Neural progenitor cell (in vitro differentiated cells): ENCODE measurements at places on chromosomes 4 and X. TPM values are rescaled to one million over a fixed set of nuclear protein-coding genes. Genes with fewer than 3 reads are reported as not detected.

DNA sequence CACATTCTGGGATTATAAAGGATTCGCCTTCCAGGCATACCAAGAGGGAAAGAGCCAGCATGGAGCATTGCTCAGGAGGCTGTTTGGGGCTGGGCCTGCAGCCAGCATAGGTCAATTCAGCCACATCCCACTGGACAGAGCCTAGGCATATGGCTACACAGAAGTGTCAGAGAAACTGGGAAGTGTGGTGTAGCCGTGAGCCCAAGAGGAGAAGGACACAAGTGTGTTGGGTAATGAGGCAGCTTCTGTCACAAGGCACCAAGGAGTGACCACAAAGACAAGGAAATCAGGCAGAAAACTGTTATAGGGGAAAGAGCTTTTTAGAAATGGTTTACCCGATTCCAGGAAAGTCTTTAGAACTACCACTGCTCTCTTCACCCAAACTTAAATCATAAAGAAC, 178.6 kb upstream of the TBL1X start:
- no peak overlapping the region for H3K27ac ChIP-seq
- no peaks in the 10 kb centered on the region for H3K27me3 ChIP-seq
- H3K36me3 ChIP-seq = no peaks in the 10 kb centered on the region
- no peak overlapping the region for H3K4me3 ChIP-seq

ING2 gene
- total RNA-seq = 20.9 and 38.0 TPM in 2 replicates

GRCh38 chr4:176782794-176783193, 9.9 kb downstream of the VEGFC start:
- no peak overlapping the region for H3K4me3 ChIP-seq
- no peak overlapping the region for H3K27ac ChIP-seq
- H3K27me3 ChIP-seq = no peaks in the 10 kb centered on the region
- H3K4me1 ChIP-seq = peaks cover 13% of the 10 kb centered on the region

- no peak for DNase-seq
- no peaks in the 10 kb centered on the region for H3K27me3 ChIP-seq
- H3K4me1 ChIP-seq = peaks cover 7% of the 10 kb centered on the region
- H3K27ac ChIP-seq = no peak overlapping the region
Observed at GRCh38 chr4:136800248-136800647, 732.0 kb downstream of the PCDH18 start.

- DNase-seq = no peak
- H3K27me3 ChIP-seq = no peaks in the 10 kb centered on the region
- no peak overlapping the region for H3K27ac ChIP-seq
Observed at GRCh38 chr4:106034220-106034619, 138.9 kb downstream of the NPNT start.

GRCh38 chr4:5890063-5890727, 2.7 kb downstream of the CRMP1 start:
- H3K27ac ChIP-seq = no peak overlapping the region
- H3K27me3 ChIP-seq = peaks cover 66% of the 10 kb centered on the region
- H3K4me1 ChIP-seq = peaks cover 28% of the 10 kb centered on the region
- H3K36me3 ChIP-seq = no peaks in the 10 kb centered on the region

- no peaks in the 10 kb centered on the region for H3K27me3 ChIP-seq
- no peaks in the 10 kb centered on the region for H3K4me1 ChIP-seq
Observed at GRCh38 chrX:118802857-118803256, 20.8 kb upstream of the ZCCHC12 start.

DNA sequence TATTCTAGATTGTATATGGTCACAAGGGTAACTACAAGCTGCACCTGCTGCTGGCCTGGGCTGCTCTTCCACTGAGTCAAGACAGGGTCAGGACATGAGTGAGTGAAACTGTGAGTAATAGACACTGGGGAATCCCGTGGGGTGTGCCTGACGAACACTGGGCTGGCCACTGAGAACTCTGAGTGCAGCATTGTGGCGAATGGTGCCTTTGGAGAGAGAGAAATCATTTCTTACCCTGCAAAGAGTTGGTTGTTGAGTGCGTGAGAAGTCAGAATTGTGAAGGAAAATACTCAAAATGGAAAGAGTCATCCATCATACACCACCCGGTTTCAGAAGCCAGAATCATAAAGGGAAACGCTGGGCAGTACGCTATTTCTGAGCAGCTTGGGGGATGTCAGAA, 43.1 kb upstream of the LSM6 start:
- peaks cover 11% of the 10 kb centered on the region for H3K4me1 ChIP-seq
- no peak for DNase-seq
- no peaks in the 10 kb centered on the region for H3K27me3 ChIP-seq
- H3K27ac ChIP-seq = no peak overlapping the region
- H3K36me3 ChIP-seq = no peaks in the 10 kb centered on the region

ZCCHC12 gene
- not detected in 2 replicates for total RNA-seq

DNA sequence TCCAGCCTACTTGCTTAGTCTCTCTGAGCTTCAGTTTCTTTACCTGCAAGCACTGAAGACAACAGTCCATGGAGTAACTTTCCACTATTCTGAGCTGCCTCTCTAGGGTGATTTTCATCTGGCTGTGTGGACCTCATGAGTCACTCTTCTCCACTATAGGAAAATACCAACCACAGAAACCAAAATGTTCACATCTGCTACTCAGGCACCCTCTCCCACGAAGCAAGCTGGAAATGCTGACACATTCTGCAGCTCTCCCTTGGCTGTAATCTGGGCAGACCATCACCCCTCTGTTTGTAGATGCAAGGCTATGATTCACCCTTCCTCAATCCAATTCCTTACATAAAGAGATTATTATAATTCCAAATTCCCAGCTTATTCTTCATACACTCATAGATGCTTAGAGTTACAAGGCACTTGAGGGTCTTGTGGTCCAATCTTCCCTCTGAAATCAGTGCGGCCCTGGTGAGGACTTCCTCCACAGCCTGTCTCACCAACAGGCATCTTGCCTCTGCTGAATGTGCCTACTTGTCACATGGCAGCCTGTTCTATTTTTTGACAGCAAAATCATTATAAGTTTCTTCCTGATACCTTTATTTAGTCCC, 97.0 kb upstream of the LNX1 start:
- DNase-seq = no peak
- H3K36me3 ChIP-seq = no peaks in the 10 kb centered on the region
- no peaks in the 10 kb centered on the region for H3K4me1 ChIP-seq
- H3K27me3 ChIP-seq = no peaks in the 10 kb centered on the region
- no peak overlapping the region for H3K4me3 ChIP-seq
- no peak overlapping the region for H3K27ac ChIP-seq

GRCh38 chr4:79917246-79917645, 155.8 kb downstream of the ANTXR2 start:
- no peak overlapping the region for H3K27ac ChIP-seq
- peak; percentile 66 for DNase-seq
- H3K36me3 ChIP-seq = no peaks in the 10 kb centered on the region

DNA sequence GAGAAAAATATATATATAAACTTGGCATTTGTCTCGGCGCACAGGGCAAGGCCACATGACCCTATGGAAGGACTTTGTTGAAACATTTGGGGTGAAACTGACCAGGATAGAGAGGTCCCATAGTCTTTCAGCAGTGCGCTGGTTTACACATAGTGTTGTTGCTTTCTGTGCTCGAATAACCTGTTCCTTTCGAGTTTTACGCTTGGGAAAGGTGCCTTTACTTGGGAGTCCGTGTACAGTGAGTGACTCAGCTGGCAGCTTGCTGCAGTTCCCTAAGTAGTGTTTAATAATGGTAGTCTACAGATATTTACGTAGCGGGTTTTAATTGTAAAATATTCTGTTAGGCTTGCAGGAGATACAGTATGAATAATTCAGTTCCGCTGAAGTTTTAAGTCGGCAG, 578 bp downstream of the APOOL start:
- no peak overlapping the region for H3K27ac ChIP-seq
- no peak for DNase-seq
- H3K36me3 ChIP-seq = no peaks in the 10 kb centered on the region
- H3K4me3 ChIP-seq = peak overlapping the region; percentile 83
- no peaks in the 10 kb centered on the region for H3K4me1 ChIP-seq
- no peaks in the 10 kb centered on the region for H3K27me3 ChIP-seq

ARSD gene
- total RNA-seq = 4.3 and 6.2 TPM in 2 replicates

DNA sequence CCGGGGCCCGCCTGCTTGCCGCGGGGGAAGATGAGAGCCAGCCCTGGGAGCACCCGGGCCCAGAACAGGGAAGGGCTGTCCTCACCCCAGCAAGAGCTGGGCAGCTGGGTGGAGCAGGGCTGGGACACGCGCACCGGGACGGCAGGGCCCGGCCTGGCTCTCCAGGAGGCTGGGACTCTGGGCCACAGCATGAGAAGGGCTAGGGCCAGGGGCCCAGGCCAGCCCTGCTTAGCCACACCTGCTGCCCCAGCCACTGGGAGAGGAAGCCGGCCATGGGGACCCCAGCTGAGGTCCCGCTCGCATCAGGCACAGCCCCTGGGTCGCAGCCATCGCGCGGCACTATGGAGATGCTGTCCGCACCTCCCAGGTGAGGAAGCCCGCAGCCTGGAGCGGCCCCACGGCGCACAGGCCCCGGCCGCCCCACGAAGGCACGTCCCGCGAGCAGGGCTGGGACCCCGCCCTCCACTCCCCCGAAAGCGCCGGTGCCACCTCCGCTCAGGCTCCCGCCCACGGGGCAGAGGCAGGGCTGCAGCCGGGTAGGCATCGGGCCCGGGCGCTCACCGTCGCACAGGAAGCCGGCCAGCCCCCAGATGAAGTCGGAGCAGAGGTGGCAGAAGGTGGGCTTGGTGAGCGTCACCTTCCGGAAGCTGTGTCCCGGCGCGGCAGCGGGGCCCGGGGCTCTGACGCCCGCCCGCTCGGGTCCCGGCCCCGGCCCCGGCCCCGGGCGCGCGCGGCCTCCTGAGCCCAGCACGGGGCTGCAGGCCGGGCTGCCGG, 531 bp downstream of the DGKQ start:
- H3K36me3 ChIP-seq = no peaks in the 10 kb centered on the region
- peaks cover 64% of the 10 kb centered on the region for H3K27me3 ChIP-seq
- H3K4me3 ChIP-seq = peak overlapping the region; percentile 92
- no peak overlapping the region for H3K27ac ChIP-seq
- H3K4me1 ChIP-seq = no peaks in the 10 kb centered on the region

GRCh38 chr4:160009656-160010493, 907.0 kb downstream of the RAPGEF2 start:
- H3K27ac ChIP-seq = no peak overlapping the region
- no peaks in the 10 kb centered on the region for H3K36me3 ChIP-seq
- no peak overlapping the region for H3K4me3 ChIP-seq
- no peaks in the 10 kb centered on the region for H3K4me1 ChIP-seq
- DNase-seq = no peak

DNA sequence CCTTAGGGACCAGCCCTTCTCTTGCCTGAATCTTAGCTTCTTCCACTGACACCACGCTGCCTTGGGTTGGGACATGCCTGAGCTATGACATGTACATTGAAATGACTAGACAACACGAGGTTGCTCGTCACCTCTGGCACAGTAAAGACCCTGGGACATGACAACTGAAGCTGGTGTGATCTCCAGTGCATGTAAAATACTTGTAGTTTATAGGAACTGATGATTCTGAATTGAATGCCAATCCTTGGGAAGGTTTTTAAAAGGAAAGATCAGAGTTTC, 100.7 kb upstream of the PGRMC2 start:
- no peaks in the 10 kb centered on the region for H3K27me3 ChIP-seq
- H3K36me3 ChIP-seq = no peaks in the 10 kb centered on the region
- no peak overlapping the region for H3K27ac ChIP-seq
- no peak overlapping the region for H3K4me3 ChIP-seq
- H3K4me1 ChIP-seq = no peaks in the 10 kb centered on the region
- DNase-seq = no peak

- DNase-seq = no peak
- peaks cover 4% of the 10 kb centered on the region for H3K4me1 ChIP-seq
- H3K36me3 ChIP-seq = no peaks in the 10 kb centered on the region
- no peaks in the 10 kb centered on the region for H3K27me3 ChIP-seq
Observed at GRCh38 chr4:101218894-101219293, 128.4 kb downstream of the PPP3CA start.

- no peaks in the 10 kb centered on the region for H3K27me3 ChIP-seq
- no peak overlapping the region for H3K4me3 ChIP-seq
- H3K36me3 ChIP-seq = no peaks in the 10 kb centered on the region
- no peak for DNase-seq
Observed at GRCh38 chrX:134737721-134738369, 79.6 kb upstream of the PLAC1 start.

GRCh38 chr4:143424276-143424675, 87.6 kb downstream of the GAB1 start:
- no peaks in the 10 kb centered on the region for H3K36me3 ChIP-seq
- H3K4me3 ChIP-seq = no peak overlapping the region
- no peaks in the 10 kb centered on the region for H3K4me1 ChIP-seq

DNA sequence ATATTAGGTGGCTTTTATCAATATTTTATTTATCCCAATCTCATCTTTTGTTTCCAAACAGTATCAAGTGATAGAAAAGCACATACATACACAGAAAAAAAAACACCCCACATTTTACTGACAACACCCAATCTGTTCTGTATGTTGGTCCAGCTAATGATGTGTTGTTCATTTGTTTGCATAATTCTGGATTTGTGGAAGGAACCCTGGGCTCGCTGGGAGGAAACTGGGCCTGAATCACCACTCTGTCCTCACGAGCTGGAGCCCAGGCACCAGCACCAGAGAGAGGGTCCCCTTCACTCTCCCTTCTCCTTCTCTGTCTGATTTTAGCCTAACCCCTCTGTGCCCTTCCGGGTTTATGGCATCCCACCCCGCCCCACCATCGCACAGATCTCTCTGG, 79.8 kb downstream of the PSAPL1 start:
- no peak overlapping the region for H3K27ac ChIP-seq
- no peak for DNase-seq
- H3K4me1 ChIP-seq = peaks cover 15% of the 10 kb centered on the region
- H3K27me3 ChIP-seq = no peaks in the 10 kb centered on the region
- H3K4me3 ChIP-seq = no peak overlapping the region
- no peaks in the 10 kb centered on the region for H3K36me3 ChIP-seq

PARM1 gene
- 1.2 and 1.6 TPM in 2 replicates for total RNA-seq

DNA sequence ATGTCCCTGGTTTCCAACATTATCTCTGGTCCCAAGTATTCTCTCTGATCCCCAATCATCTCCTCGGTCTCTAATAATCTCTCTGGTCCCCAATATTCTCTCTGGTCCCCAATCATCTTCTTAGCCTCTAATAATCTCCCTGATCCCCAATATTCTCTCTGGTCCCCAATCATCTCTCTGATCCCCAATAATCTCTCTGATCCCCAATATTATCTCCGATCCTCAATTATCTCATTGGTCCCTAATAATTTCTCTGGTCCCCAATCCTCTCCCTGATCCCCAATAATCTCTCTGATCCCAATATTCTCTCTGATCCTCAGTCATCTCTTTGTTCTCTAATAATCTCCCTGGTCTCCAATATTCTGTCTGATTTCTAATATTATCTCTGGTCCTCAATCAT, 16.6 kb downstream of the P2RY8 start:
- H3K27me3 ChIP-seq = no peaks in the 10 kb centered on the region
- no peaks in the 10 kb centered on the region for H3K4me1 ChIP-seq
- H3K4me3 ChIP-seq = no peak overlapping the region
- no peak for DNase-seq
- no peaks in the 10 kb centered on the region for H3K36me3 ChIP-seq

P2RY4 gene
- 0.28 TPM in 1 of 2 replicates, not detected in the other for total RNA-seq

MTNR1A gene
- 0.43 and 1.6 TPM in 2 replicates for total RNA-seq
